ENCODE measurements at places on chromosomes 4 and X. TPM values are rescaled to one million over a fixed set of nuclear protein-coding genes. Genes with fewer than 3 reads are reported as not detected.
A peak's percentile ranks its signal among the peaks of the same experiment; 100 is the strongest.

Gene SPANXB1
- total RNA-seq, result not detected

Gene GYPB
- not detected for total RNA-seq

Gene ENAM
- 0.09 TPM for total RNA-seq

Gene CXCL6
- total RNA-seq, result 1.1 TPM

Gene CXCL3
- total RNA-seq, result 1.8 TPM

Gene IDUA
- 87.0 TPM for total RNA-seq

Gene CENPC
- total RNA-seq, result 26.4 TPM

Gene IL3RA
- not detected for total RNA-seq

Gene HDX
- 12.7 TPM for total RNA-seq

DNA sequence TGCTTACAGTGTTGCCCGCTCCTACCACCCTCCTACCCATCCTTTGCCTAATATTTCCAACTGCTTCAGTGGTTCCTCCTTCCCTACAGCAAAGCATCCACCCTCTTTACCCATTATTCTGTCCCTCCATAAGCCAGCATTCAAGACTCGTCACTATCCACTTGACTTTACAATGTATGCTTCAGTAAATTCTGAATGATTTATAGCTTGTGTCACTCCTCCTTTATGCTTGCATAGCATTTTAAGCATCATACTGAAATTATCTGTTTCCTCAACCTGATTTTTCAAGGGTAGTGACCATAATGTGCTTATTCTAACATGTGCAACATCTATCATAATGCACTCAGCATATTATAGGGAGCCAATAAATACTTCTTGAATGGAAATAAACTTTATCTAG, 365.5 kb downstream of the RAB28 start:
- no peak for DNase-seq

GRCh38 chrX:129781134-129781672, 1.5 kb downstream of the SASH3 start:
- no peak for DNase-seq

- no peak for DNase-seq
Measured at GRCh38 chr4:99300934-99301333, 10.1 kb upstream of the ADH1A start.

- DNase-seq, result peak; percentile 39
Measured at GRCh38 chr4:38069271-38069760, 109.1 kb downstream of the PTTG2 start.

DNA sequence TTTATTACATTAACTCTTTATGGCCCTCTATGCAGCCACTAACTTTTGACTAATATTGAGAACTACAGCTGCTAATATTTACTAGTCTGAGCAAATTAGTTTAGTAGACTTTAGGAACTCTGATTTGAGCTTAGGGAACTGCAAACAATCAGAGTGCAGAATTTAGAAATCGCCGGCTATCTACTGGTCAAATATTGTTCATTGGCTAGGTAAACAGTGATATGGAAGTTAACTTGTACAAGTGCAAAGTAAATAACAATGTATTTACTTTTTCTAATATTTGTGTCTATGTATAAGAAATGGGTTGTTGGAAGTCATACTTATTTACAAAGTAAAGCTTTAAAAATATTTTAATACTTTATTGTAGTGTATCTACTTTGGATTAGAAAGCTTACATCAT, 279.6 kb downstream of the CFAP299 start:
- DNase-seq, result no peak

- no peak for DNase-seq
Measured at GRCh38 chr4:33924811-33925210, 2319.5 kb downstream of the ARAP2 start.

DNA sequence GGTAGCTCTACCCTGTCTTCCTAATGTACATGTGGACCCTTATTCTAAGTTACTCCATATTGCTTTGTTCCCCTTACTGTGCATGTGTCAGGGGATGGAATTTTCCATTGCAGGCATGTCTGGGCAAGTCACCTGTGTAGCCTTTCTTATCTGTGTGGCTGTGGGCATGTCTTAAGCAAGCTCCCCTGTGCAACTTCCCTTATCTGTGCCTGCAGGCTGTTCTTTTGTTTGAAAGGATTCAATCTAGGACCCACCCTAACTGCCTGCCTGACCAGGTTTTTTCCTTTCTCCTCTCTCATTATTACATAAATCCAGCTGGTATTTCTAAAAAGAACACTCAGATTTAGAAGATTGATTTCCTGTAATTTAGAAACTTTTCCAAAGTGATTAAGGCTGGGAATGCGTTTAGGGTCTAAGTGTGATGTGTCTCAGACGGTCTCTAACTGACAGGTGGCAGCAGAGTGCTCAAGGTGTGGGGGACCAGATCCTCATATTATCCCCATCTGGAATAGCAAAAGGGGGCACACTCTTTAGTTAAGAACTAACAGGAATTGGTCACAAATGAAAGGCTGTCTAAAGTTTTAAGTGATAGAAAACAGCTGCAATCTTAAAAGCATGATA, 198.9 kb upstream of the PPP1R2C start:
- DNase-seq, result no peak

DNA sequence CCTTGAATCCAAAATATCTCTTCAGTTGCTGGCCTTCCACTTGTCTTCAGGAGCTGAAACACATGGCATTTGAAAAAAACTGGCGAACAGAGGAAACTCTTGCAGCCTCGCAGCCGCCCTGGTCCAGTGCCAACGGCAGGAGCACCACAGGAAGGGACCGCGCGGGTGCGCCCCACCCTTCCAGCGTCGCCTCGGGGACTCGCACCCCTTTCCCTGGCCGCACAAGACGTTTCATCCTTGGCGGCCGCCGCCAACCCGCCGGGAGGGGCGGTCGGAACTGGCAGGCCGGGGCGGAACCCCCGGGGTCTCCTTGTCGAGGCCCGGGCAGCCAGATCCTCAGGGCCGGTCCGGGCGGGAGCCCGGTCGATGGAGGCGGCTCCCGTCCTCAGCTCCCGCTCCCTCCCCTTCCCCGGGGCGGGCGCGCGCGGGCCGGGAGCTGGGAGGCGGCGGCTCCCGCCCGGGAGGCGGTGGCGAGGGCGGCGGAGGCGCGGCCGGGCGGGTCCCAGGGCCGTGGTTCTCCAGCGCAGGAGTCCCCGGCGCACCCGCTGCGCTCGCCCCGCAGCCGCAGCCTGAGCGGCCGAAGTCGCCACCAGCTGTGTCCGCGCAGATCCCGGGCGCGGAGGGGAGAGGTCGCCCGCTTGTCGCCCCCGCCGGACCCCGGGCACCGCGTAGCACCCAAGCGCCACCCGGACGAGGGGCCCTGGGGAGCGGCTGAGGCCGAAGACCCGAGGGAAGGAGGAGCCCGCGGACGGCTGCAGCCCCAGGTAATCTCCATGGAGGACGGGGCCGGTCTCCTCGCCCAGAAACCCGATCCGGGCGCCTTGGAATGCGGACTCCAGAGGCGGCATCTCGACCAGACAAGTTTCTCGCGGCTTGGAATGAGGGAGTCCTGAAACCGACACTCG, 886 bp upstream of the NDST3 start:
- DNase-seq, result peak; percentile 40

- no peak for DNase-seq
Measured at GRCh38 chr4:31175242-31175910, 455.2 kb downstream of the PCDH7 start.

- DNase-seq, result no peak
Measured at GRCh38 chr4:137310593-137311490, 221.5 kb downstream of the PCDH18 start.

DNA sequence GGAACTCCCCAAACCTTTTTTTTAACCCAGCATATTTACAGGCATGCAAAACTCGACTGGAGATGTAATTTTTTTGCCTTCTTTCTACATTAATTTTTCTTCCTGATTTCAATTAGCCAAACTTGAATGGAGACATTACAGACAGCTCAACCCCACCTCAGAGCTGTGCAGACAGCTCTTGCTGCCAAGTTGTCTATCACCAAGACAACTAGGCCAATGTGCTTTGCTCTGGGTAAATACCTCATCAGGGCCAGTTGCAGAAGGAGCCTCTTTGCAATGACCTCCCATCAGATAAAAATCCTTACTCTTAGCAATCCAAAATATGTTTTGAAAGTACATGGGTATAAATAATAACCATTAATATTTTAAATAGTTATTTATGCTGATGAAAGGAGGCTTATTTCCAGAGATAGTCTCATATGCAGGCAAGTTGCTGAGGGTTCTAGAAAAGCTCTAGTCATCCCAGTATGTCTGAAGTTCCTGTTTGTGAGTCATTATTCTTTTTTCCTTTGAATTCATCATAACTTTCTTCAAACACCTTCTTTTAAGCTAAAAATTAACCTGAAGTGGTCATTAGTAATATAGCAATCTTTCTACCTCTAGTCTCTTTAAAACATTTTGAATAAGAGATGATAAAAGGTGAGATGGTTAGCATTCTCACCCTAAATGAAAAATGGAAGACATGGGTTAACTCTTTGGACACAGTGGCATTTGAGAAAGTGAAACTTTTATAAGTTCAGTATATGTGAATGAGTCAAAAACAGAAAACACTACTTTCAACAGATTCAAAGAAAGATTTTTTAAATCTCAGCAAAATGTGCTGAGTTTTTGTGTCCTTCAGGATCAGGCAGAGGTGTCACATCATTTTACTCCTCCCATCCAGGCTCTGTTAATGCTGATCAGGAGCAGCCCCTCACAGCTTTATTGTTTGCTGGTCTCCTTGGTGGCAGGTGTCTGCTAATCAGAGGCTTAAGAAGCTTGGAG, 475.5 kb upstream of the FGF16 start:
- no peak for DNase-seq

DNA sequence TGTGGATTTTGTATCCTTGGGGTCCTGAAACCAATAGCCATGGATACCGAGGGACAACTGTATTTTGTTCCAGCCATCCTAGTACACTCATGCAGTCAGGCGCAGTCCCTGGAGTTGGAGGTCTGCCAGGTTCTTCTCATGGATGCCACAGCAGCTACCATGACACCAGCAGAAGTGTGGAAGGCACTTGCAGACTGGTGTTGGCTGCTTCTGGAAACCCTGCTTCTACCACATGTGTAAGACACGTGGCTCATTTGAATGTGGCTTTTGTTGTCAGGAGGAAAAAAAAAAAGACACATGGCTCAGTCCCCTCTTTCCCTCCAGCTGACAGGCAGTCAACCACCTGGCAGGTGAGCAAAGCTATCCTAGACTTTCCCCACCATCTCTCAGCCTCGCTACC, 19.4 kb downstream of the DRD5 start:
- DNase-seq, result no peak

- DNase-seq, result no peak
Measured at GRCh38 chrX:9482837-9483236, 18.0 kb downstream of the TBL1X start.

DNA sequence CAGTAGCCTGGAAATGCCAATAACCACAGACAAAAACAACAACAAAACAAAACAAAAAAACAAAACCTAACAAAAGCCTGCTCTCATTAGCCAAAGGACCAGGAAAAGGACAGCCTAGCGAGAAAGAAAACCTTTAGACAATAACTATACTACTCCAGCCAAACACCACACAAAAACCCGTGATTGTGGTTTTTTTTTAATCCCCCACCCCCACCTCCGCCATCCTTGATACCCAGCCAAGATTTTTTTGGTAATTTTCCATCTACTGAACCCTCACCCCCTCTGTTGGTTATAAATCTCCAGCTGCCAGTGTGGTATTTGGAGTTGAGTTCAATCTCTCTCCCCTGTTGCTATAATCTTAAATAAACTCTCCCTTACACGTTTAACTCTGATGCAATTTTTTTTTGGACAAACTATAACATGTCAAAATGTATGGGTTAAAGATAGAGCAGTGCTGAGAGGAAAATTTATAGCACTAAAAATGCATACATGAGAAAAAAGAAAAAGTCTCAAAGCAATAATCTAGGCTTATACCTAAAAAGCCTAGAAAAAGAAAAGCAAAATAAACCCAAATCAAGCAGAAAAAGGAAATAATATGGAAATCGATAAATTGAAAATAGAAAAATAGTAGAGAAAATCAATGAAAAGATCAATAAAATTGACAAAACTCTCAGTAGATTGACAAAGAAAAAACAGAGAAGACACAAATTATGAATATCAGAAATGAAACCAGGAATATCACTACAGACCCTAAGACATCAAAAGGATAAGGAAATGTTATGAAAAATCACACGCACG, 83.7 kb downstream of the NAT8L start:
- no peak for DNase-seq

- DNase-seq, result no peak
Measured at GRCh38 chr4:102447413-102447812, 53.7 kb upstream of the NFKB1 start.

GRCh38 chr4:35939751-35940150, 304.6 kb downstream of the ARAP2 start:
- no peak for DNase-seq

DNA sequence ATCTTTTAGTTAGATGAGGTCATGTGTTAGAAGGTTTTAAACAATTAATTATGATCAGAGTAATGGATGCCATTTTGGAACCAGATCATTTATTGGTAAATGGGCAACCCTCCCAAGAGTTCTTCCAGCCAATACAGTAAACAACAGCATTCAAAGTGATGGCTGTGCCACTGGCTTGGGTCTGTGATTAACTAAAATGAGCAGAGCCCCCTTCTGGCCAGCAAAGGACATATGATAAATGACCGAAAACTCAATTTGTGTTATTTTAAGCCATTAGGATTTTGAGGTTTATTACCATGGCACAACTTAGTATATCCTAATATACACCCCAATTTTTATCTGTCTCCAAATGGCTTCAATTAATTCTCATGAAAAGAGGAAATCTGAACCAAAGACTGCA, 90.8 kb upstream of the NPFFR2 start:
- no peak for DNase-seq

DNA sequence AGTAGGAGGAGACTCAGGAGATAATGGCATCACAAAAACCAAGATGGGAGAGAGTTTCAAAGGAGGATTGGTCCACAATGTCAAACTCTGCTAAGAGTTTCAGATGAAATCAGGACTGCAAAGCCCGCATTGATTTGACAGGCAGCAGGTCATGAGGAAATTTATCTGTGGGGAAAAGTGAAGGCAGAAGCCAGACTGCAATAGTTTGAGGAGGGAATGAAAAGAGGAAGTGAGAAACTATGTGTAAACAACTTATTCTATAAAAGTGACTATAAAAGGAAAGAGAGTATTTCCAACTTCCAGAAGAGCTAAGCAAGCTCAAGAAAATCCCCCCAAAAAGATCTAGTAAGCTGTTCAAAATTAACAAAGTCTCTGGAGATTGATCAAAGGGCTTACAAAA, 66.3 kb upstream of the DGKK start:
- no peak for DNase-seq

- peak; percentile 30 for DNase-seq
Measured at GRCh38 chrX:143635915-143636314, at the start of gene SLITRK4. SLITRK4 (minus strand) TSS chrX:143636101; CDS start chrX:143631108, 4,993 bp downstream.

DNA sequence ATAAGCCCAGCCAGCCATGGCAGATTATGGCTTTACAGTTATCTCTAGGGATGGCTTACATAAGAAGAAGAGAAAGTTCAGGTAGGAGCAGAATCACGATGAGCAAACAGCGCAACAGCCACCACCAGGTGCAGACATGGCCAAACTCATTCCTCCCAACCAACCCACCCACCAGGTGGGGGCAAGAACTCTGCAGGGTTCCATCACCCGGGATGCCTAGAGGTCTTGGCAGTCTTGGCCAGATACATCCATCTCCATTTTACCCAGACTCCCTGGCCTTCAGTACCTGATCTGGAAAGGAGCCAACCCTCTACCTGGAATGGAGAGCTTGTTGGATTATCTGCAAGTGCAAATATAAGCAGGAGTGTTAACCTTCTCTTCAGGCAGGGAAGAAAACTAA, 7.5 kb downstream of the TSC22D3 start:
- no peak for DNase-seq

GRCh38 chrX:150736475-150736874, 43.3 kb downstream of the MTMR1 start:
- DNase-seq, result no peak

GRCh38 chr4:68451246-68452211, 4.3 kb downstream of the TMPRSS11E start:
- DNase-seq, result no peak

Measured in progenitor cell of endocrine pancreas (in vitro differentiated cells).